ENCODE measurements at places on chromosomes 4 and X.

DNA sequence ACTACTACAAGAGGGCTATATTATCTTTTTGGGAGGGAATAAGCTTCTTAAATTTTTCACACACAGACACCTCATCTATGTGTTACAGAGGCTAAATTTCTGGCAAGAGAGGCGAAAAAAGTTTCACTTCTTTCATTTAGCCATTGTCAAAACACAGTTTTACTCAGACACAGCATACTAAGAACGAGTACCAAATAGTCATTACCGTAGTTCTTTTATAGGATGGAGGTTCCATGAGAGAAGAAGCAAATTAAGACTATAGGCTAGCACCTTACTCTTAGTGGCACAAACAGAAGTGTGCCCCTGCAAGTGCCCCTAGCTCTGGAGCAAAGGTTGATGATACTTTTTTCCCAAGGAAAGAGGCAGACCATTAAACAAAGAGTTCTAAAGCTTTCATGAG lies 26.2 kb downstream of the UGT2B7 start:
- DNase-seq, result no peak

GRCh38 chr4:149136951-149137620 lies 678.6 kb downstream of the IQCM start:
- no peak for DNase-seq

GRCh38 chrX:17824980-17825379 lies 36.1 kb downstream of the RAI2 start:
- no peak for DNase-seq

DNA sequence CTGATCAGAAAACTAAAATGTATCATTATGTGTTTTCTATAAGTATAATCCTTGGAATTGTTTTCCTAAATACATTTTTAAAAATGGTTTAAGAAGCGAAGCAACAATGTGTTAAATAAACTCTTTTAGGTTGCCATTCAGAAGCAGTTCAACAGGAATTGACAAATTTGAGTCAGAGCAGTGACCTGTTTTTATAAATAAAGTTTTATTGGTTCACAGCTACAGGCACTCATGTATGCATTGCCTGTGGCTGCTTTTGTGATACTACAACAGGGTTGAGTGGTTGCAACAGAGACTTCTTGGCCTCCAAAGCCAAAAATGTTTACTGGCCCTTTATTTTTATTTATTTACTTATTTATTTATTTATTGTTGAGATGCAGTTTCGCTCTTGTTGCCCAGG lies 99.5 kb downstream of the FRMPD4 start:
- DNase-seq, result no peak

DNA sequence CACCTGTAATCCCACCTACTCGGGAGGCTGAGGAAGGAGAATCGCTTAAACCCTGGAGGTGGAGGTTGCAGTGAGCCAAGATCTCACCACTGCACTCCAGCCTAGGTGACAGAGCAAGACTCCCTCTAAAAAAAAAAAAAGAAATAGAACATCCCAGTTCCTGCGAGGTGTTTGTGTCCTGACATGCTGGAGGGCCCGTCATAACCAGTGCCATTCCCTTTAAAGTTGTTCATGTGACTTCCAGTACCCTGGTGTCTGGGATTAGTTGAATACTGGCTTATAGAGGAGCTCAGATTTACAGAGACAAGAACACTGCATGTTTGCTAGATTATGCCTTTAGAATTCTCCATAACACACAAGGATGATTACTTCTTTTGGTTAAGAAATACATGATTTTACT lies 37.6 kb upstream of the TADA2B start:
- DNase-seq, result no peak

GRCh38 chrX:46561824-46562657 lies 11.5 kb upstream of the CHST7 start:
- DNase-seq, result no peak

- peak; percentile 20 for DNase-seq
Measured at GRCh38 chrX:40244980-40245379, 147.2 kb upstream of the BCOR start.

GRCh38 chr4:112731715-112732114 lies 94.8 kb downstream of the LARP7 start:
- DNase-seq, result no peak

DNA sequence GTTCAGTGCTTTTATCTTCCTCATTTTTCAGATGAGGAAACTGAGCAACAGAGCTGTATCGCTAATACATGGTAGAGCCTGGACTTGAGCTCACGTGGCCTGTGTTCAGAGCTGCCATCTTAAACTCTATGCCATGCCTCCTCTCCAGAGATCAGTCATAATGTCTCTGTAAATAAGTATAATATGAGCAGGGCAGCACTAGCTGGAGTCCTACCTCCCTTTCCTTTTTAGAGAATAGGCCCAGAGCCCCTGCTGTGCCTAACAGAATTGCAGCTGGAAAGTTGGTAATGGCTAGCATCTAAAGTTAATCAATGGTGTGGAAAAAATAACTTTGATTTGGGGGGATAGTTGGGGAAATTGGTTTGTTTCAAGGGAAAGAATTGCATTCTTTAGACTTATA lies 20.4 kb downstream of the CASP6 start:
- peak; percentile 26 for DNase-seq

GRCh38 chr4:179595671-179596410 lies 2153.6 kb upstream of the AGA start:
- no peak for DNase-seq

- DNase-seq, result peak; percentile 89
Measured at GRCh38 chrX:46408553-46409407, 136.4 kb downstream of the ZNF674 start.

DNA sequence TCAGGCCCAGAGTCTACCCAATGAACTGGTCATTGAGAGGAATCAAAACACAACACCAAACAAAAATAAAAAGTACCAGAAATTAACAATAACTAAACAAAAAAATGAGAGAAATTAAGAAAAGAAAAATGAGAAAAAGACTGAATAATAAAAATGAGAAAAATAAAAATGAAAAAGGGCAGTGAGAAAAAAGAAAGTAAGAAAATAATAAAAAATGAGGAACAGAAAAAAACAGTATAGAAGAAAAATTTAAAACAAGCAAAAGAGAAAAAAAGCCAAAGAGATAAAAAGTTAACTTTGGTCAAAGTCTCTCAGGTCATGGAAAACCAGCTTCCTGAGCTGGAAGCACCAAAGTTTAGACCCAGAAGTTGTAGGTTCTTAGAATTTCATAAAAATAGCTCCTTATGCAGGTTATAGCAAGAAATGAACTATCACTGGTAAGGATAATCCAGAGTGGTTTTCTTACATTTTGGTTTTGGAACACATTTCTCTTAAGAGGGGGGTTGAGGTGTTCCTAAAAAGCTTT lies 51.0 kb upstream of the WDR17 start:
- no peak for DNase-seq

DNA sequence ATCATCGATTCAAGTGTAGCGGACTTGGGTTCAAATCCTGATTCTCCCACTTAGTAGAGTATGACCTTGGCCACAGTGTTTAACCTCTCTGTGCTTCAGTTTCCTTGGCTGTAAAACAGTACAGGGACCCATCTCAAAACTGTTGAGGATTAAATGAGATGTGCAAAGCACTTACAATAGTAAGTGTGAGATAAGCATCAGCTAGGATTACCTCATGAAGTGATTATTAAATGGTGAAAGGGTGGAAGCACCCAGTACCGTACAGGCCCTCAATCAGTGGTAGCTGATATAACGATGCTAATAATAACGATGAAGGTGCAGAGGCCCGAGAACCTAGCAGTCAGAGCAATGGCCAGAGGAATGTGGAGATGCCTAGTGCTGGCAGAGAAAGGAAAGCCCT lies 45.1 kb downstream of the PRPS1 start:
- DNase-seq, result peak; percentile 25

DNA sequence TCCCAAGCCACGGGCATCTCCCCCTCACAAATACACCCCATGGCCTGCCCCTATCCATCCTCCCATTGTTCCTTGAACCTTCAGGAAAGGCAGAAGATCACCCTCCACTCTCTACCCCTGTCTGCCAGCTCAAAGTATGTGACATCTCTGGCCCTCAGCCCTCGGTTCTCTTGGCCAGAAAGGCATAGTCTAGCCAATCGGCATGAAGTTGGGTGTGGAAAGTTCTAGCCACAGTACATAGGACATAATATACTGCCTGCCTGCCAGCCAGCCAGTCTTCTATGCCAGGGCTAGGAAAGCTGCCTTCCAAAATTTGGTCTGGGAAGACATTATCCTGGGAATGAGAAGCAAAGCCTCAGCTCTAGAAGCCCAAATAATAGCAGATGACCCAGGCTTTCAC lies 3.2 kb upstream of the PLP1 start:
- DNase-seq, result no peak

- no peak for DNase-seq
Measured at GRCh38 chrX:19097553-19098283, 24.6 kb downstream of the ADGRG2 start.

DNA sequence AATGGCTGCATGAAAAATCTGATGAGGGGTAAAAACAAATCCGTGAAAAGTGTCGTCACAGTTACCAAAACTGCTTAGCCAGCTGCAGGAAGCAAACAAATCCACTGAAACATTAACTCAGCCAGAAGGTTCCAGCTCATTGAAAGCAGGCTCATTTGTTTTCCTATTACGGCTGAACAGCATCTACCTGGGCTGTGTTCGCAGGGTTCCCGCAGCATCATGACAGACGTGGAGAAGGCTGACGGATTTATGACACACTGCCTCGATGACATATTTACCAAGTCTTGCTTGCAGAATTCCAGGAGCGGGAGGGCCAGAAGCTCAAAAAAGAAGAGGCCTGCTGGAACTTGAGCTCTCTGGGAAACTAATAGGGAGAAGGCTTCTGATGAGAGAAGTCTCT lies 781.1 kb downstream of the RAB28 start:
- DNase-seq, result no peak

GRCh38 chrX:96379951-96380350 lies 304.7 kb upstream of the DIAPH2 start:
- DNase-seq, result no peak

DNA sequence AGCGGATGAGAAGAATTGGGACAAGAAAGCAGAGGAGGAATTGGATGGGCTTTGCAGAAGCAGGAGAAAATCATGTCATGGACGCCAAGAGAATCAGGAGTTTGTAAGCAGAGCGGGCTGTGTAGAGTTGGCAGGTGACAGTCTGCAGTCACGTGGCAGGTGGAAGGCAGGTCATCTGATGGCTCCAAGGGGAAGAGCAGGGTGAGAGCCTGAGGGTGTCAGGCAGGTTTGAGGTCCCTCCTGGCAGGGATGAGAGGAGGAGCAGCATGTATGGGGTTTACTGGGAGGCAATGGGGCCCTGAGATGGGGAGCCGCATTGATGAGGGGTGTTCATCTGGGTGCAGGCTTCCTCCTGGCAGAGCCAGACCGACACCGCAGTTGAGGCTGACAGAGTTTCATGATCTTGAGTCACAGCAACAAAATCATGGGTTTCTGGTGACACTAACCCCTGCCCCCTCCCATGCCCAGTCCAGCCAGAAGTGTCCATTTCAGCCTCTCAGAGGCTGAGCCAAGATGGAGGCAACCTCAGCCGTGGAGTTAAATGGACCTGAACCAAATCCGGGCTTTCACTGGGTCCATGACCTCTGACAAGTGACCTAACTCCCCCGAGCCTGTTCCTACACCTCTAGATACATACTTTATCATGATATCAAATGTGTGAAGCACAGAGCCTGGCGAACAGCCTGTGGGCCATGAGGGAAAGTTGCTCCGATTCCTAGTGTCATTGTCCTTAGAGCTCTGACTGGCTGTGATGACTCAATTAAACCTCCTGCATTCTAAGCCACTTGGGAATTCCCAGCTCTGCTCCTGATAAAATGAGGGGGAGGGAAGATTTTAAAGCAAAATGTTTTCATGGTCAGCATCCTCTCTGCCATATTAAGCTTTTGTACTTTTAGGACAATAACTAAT lies 36.1 kb downstream of the EVC start:
- no peak for DNase-seq

DNA sequence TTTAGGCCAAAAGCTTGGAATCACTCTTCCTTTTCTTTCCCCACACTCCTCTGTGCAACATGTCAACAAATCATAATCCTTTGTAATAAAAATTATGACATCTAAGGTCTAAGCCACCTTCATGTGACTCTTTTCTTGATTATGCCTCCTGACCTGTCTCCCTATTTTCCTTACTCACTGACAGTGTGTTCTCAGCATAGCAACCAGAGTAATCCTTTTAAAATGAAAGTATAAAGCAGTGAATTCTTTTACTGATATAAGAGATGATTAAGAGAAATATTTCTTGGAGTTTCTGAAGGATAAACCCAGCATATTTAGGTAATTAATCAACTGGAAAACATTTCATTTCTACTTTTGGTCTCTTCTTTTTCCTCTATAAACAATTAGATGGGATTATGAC lies 44.7 kb downstream of the USO1 start:
- no peak for DNase-seq

GRCh38 chr4:6497796-6498195 lies 25.4 kb upstream of the PPP2R2C start:
- no peak for DNase-seq

- DNase-seq, result peak; percentile 66
Measured at GRCh38 chr4:113278324-113278934, 229.0 kb downstream of the ANK2 start.

- DNase-seq, result no peak
Measured at GRCh38 chr4:1663549-1663948, 20.6 kb downstream of the FAM53A start.

DNA sequence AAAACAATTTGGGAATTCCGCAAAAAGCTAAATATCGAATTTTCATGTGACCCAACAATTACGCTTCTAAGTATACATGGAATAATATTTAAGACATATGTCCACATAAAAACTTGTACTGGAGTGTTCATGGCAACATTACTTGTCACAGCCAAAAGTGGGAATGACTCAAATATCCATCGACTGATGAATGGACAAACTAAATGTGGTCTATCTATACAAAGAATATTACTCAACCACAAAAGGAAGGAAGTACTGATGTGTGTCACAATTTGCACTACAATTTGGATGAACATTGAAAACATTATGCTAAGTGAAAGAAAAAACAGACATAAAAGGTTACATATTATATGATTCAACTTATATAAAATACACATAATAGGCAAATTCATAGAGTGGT lies 71.9 kb downstream of the AFF2 start:
- no peak for DNase-seq

DNA sequence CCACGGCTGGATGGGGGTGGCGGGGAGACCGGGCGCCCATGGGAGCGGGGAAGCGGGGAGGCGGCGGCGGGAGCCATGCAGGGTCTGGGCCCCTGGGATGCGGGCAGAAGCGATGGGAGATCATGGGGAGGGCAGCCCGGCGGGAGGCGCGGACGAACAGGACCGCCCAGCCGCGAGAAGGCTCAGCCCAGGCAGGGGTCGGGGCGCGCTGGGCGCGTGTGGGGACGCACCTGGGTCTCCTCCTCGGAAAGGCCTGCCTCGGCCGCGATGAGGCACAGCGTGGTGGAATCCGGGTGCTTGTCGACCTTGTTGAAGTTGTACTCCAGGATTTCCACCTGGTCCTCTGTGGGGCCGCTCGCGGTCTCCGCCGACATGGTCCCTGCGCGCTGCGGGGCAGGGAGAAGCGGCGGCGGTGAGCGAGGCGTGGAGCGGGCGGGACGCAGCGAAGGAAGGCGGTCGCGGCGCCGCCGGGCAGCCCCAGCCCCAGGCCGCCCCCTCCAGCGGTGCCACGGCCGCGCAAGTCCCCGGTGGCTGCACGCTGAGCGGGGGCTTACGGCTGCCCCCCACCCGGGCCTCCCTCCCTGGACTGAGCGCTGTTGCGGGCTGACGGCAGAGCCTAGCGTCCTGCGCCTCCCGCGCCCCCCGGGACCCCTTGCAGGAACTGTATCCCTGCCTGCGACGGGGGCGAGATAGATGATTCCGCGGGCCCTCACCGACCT lies 25.3 kb downstream of the HOPX start:
- DNase-seq, result no peak

- no peak for DNase-seq
Measured at GRCh38 chrX:126063984-126064383, 102.1 kb downstream of the DCAF12L2 start.
